ENCODE measurements at places on chromosomes 11 and 22.
A peak's percentile ranks its signal among the peaks of the same experiment; 100 is the strongest.

GRCh38 chr11:64306876-64307622 lies 1.7 kb downstream of the ESRRA start:
- no peak for DNase-seq

- no peak for DNase-seq
These were observed 6.4 kb upstream of the BMAL1 start for GRCh38 chr11:13271060-13271693.

GRCh38 chr22:22855617-22856308 lies 31.9 kb upstream of the IGLL5 start:
- DNase-seq = no peak

DNA sequence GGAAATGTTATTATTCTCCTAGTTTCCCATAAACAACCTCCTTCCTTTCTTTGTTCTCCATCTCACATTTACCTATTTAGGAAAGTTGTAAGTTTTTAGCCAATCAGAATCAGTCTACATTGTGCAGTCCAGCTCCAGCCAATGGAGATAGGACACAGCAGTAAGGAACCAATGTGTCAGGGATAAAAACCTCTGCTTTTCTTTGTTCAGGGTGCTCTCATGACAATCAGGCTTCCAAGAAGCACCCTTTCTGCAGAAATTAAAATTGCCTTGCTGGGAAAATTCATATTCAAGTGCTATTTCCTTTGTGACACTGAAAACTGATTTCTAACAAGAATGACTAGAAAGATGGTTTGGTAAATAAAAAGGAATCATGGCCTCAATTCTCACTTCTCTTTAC lies 14.6 kb downstream of the SCGB2A1 start:
- DNase-seq = peak; percentile 5

- DNase-seq = no peak
These were observed 14.0 kb downstream of the ARVCF start for GRCh38 chr22:20002636-20003035.
